ENCODE measurements at places on chromosomes 5 and 9.
A peak's percentile ranks its signal among the peaks of the same experiment; 100 is the strongest.

- DNase-seq = no peak
These were observed 472.6 kb downstream of the ENC1 start for GRCh38 chr5:74167930-74168315.

DNA sequence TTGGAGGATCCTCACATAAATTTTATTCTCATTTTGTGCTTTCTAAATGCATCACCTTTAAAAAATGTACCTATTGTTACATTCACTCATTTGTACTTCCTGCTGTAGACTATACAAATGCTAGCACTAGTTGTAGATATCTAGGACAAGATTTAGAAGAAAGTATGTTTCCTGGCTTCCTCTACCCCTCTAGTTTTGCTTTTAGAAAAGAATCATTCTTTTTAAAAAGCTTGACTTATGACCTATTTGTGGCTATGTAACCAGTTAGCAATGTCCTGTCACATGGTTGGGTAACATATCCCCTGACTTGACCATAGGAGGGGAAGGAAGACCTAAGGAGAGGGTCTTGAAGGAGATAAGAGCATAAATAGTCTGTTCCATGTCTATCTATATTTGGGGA is 13.3 kb downstream of the CAMK4 start:
- no peak for DNase-seq

DNA sequence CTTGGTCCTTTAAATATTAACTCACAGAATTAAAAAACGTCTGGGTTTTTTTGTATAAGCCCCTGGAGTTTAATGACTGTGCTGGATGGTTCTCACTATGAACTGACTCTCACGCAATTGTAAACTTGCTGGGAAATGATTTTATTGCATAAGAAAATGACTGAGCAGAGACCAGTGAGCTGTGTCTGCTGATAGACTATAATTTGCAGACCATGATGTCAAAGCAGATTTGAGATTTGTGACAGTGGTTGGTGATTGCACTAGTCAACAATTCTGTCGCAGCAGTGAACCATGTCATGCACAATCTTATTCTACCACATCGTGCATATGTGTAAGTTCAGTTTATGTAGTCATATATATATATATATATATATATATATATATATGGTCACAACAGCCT is 85.7 kb upstream of the C9orf72 start:
- DNase-seq = no peak

GRCh38 chr9:89502038-89502601 is 4.2 kb upstream of the SEMA4D start:
- no peak for DNase-seq

DNA sequence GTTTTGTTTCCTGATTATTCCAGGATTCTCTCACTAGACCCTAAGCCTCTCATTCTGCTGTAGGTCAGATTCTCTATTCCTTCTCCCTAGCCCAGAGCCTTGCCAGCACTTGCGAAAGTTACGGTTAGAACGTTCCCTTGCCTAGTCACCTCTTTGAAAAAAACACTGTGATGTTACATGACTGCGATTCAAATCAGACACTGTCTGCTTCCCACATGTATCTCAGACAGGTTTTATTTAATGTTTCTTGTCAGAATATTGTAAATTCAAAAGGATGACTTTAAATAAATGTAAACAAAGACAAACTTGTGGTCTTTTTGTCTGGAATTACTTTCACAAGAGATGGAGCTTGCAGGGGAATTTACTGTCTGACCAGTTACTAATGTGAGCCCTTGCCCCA is 116.5 kb upstream of the OTULINL start:
- peak; percentile 85 for DNase-seq

Measured in fibroblast of skin of right quadriceps (primary cell).